CD4-positive, alpha-beta T cell treated with Interleukin-6 for 4 hours (primary cell): ENCODE measurements at places on chromosomes 7 and 10.

DNA sequence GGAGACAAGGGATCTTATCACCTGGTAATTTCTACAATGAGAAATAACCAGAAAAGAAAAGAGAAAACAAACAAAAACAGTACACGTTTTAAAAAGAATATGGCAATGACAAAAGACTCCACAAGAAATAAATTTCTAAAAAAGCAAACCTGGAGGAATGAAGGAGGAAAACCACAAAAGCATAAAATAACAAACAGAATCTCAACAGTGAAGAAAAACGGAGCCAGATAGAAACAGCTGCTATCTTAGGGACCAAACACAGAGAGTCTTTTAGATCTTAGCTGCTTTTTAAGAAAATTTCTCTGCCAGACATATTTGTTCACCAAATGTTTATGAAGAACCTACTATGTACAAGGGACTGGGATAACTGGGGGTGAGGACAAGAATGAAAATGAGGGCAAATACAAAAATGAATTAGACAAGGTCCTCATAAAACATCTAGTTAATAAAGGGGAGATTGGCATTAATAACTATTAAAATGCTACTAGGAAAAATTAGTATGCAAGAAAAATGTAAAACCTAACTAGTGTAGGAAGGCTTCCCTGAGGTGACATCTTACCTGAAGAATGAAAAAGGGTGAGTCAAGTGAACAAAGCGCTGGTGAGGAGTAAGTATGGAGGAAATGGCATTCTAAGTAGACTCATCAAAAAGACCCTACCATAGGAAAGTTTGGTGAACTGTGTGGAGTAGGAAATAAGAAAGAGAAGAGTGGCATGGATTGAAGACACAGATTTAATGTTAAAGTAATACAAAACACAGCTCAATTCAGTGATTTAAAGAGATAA lies 34.3 kb downstream of the WASL start:
- no peak for DNase-seq

GRCh38 chr10:35433851-35434426 lies 97.6 kb downstream of the CCNY start:
- DNase-seq = no peak

- no peak for DNase-seq
Observed at GRCh38 chr7:77184990-77185389, 14.6 kb downstream of the FGL2 start.

DNA sequence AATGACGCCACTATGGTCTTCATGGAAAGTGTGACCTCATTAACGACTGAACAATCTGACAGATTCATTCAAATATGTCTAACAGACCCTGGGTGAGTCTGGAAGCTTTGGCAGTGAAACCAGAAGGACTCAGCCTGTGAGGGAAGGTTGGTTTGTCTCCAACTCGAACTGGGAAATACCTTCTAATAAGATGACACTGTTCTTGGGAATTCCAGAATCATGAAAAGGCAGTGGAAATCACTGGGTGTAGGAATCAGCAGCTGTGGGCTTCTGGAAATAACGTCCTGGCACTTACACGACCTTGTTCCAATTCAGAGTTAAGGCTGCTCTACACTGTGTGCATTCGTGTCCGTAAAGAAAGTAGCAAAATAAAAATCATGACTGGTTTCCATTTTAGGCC lies 75.1 kb downstream of the DGKI start:
- DNase-seq = no peak

DNA sequence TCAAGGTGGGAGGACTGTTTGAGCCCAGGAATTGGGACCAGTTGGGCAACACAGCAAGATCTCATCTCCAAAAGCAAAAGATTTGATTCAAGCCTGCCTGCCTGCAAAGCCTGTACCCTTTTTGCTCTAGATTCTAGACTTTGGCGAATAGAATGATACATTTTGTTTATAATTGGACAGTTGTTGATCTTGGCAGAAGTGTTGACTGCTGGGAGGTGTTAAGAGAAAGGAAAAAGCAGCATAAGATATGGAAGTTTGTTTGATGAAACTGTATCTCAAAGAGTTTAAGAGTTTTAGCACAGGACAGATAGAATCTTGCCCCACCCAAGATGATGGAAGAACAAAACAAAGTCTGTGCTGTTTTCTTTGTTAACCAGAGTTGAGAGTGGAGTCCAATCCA lies 224.1 kb downstream of the AUTS2 start:
- no peak for DNase-seq

DNA sequence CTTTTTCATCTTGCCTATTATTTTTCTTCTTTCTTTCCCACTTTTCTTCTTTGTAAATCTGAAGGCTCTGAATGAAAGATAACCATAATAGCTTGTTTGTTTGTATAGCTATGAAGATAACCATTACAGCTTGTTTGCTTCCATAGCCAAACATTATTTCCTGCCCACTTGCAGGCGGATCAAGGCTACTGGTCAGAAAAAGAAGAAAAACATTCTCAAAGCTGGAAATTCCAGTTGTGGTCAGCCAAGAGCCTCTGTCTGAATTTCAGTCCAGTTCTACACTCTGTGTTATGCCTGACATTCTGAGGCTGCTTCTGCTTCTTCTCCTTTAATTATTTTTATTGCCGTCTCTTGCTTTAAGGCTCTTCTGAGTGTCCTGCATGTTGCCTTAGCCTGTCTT lies 48.9 kb downstream of the TMEM178B start:
- no peak for DNase-seq

DNA sequence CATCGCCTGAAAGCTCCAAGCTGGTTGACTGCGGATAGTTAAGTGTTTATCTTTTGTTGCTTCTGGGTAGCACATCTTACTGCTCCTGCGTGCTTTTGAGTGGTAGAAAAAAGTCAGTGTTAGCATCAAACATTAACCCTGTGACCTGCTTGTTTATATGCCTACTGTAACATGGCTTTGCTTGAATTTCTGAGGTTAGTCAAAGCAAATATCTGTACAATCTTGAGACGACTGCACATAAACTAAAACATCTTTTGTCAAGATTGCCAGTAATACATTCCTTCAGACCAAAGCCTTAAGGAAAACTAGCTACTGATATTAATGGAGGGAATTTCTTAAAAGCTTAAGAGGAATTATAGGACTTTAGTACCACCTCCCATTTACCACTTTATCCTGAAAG lies 163.7 kb downstream of the BAMBI start:
- DNase-seq = no peak

DNA sequence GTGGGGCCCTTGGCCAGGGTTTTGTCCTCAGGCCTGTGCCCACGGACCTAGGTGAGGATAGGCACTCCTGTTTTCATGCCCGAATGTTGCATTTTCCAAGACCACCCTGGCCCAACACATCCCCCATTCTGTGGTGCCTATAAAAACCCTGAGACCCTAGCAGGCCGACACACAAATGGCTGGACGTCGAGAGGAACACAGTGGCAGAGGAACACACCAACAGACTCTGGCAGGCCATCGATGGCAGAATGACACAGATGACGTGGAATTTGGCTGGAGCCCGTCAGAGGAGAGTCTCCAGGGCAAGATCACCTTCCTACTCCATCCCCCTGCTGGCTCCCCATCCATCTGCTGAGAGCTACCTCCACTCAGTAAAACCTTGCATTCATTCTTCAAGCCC lies 898.8 kb downstream of the ANKRD7 start:
- no peak for DNase-seq

DNA sequence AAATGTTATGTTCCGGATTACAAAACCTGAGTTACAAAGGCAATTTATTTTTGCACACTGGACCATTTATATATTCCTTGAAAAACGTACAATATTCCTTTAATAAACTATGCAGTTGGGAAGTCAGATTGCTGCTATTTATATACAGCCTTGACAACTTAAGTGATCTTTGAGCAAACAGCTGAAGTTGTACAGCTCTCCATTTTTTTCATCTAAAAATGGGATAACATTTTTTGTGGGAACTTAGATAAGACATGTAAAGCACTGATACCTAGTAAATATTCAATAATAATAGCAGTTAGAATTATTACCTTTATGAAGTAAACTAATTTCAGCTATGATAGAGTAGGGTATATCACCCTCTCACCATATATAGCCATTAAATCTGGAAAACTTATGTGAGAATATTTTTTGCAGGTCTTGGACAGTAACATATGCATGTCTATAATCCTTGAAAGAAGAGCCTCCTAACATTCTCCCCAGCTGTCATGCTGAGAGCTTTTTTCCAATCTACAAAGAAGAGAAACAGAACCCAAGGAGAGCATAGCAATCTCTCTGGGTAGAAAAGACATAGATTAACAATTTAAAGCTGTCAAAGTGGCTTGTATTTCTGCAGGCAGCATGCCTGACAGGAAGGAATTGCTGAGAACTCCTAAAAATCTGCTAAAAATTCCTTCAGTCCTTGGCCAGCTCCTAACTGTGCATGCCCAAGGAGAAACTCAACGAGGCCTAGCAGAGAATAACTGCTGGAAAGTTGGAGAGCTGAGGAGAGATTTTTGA lies 326.0 kb downstream of the CRPPA start:
- no peak for DNase-seq

- DNase-seq = no peak
Observed at GRCh38 chr7:94514917-94515316, 5.3 kb downstream of the CASD1 start.

DNA sequence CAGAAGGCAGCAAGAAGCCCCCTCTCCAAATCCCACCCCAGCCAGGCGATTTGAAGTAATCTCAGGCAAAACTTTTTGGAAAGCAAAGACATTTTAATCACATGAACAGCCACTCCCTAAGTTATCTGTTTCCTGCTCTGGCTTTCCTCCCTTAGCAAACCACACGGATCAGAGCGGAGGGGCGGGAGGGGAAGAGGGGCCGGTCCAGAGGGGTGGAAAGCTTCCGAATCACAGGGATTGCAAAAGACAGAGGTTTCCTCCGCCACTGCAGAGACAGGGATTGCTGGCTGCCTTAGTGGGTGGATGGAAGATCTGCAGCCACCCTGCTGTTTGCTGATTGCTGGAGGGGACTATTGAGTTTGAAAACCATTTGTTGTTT lies 41.2 kb downstream of the ZCCHC24 start:
- DNase-seq = no peak

DNA sequence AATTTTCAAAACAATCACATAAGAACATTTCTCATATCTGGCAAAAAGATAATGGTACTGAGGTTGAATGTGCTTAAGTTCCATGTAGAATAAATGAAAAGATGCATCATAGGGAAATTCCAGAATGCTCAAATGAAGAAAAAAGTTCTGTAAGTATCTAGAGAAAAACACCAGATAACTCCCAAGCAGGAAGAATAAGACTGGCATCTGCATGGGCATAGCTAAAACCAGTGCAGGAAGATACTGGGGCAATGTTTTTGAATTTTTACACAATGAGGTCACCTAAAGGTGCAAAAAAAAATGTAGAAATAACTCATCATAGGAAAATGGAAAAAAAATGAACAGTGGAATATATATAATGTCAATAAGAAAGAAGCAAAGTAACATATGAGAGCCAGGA lies 275.2 kb downstream of the BAMBI start:
- DNase-seq = no peak

DNA sequence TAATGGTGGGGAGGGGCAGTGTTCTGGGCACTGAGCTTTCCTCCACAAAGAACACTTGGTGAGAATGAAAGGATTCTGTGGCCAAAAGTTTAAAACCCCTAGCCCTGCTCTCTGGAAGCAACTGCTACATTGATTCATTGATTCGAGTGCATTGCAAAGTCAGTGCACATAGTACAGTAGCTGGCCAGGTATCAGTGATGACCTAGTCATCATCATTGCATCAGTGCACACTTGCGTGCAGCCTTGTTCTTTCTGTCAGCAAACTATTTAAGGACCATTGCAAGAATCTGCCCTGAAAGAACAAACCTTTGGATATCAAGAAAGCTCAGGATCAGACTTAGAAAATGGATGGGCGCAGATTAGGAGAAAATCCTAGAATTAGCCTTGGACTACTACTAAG lies 47.4 kb downstream of the CUL1 start:
- no peak for DNase-seq

DNA sequence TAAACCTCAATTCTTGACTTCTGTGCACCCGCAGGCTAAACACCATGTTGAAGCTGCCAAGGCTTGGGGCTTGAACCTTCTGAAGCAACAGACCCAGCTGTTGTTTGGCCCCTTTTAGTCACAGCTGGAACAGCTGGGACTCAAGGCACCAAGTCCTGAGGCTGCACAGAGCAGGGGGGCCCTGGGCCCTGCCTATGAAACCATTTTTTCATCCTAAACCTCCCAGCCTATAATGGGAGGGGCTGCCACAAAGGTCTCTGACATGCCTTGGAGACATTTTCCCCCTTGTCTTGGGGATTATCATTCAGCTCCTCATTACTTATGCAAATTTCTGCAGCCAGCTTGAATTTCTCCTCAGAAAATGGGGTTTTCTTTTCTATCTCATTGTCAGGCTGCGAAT lies 31.8 kb downstream of the LMBR1 start:
- DNase-seq = no peak

GRCh38 chr7:93574269-93574645 lies 267 bp downstream of the CALCR start:
- no peak for DNase-seq

DNA sequence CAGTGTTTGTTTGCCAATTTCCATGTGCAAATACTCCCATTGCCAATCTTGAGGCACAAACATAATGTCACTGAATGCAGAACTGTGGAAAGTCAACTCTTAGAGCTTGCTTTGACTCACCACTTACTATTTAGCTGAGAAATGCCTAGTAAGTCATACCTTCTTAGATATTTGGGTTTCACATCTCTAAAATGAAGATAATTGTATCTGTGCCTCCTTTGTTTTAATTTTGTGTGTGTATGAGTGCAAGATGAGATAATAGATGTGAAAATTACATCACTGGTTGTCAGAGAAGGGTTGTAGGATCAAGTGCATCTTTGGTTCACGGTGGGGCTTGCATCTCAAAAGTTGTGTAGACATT lies 407.5 kb downstream of the INHBA start:
- no peak for DNase-seq

DNA sequence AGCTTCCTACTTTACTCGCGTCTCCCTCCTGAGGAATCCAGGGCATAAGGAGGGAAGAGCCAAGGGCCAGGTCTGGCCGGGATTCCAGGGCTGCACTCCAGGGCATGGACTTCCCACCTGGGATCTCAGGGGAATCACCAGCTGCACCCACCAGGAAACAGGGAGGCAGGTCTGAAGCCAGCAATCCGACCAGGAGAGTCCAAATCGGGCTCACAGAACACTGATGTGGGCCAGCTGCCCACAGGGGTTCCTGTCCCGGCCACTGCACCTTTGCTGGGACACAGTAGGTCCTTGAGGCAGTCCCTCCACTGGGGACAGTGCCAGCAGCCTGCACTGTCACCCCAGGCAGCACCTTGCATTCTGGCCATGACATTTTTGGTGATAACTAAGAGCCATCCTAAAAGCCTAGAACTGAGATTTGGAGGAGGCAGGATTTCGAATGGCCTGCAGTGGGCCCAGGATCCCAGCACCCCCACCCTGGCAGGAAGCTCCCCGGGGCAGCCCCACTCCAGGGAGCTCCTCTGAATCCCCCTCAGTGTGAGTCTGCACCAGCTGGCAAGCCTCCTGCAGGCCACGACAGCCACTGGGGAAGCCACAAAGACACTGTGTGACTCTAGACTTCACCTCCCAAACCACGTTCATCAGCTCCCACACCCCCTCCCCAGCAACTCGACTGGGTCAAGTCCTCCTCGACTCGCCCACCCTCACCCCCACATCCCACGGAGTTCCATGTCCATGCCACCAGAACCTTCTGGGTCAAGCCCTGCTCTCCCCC lies 71.5 kb upstream of the PPP2R2D start:
- DNase-seq = no peak

- no peak for DNase-seq
Observed at GRCh38 chr7:54183055-54183454, 359.1 kb upstream of the VSTM2A start.

- DNase-seq = no peak
Observed at GRCh38 chr7:15682111-15682510, 4.4 kb downstream of the MEOX2 start.
